Vagina (tissue), 2 donors: ENCODE measurements at places on chromosomes 7 and 10. TPM values are rescaled to one million over a fixed set of nuclear protein-coding genes. Genes with fewer than 3 reads are reported as not detected.
A peak's percentile ranks its signal among the peaks of the same experiment; 100 is the strongest.

GRCh38 chr10:100993986-100994708 lies 5.5 kb upstream of the LZTS2 start:
- H3K4me3 ChIP-seq, result no peak overlapping the region
- H3K27me3 ChIP-seq, result no peaks in the 10 kb centered on the region
- H3K4me1 ChIP-seq, result peaks cover 26% of the 10 kb centered on the region

GRCh38 chr10:61993711-61994401 lies 92.4 kb downstream of the ARID5B start:
- H3K4me3 ChIP-seq, result peak overlapping the region; percentile 30
- peaks cover 55% of the 10 kb centered on the region for H3K4me1 ChIP-seq
- peak overlapping the region; percentile 78 for H3K27ac ChIP-seq
- DNase-seq, result no peak

GRCh38 chr10:126511917-126512479 lies 123.7 kb upstream of the ADAM12 start:
- no peak overlapping the region for H3K27ac ChIP-seq
- no peaks in the 10 kb centered on the region for H3K27me3 ChIP-seq
- H3K36me3 ChIP-seq, result no peaks in the 10 kb centered on the region

GRCh38 chr7:71239586-71240268 lies 107.8 kb downstream of the GALNT17 start:
- H3K4me1 ChIP-seq, result peaks cover 20% of the 10 kb centered on the region
- DNase-seq, result no peak
- H3K27me3 ChIP-seq, result no peaks in the 10 kb centered on the region
- no peaks in the 10 kb centered on the region for H3K36me3 ChIP-seq
- H3K4me3 ChIP-seq, result no peak overlapping the region
- peak overlapping the region; percentile 66 for H3K27ac ChIP-seq

- no peaks in the 10 kb centered on the region for H3K36me3 ChIP-seq
- H3K27me3 ChIP-seq, result no peaks in the 10 kb centered on the region
- H3K4me3 ChIP-seq, result no peak overlapping the region
- no peak for DNase-seq
Observed at GRCh38 chr7:24829787-24830186, 72.5 kb upstream of the GSDME start.

- H3K36me3 ChIP-seq, result no peaks in the 10 kb centered on the region
- no peak for DNase-seq
- peaks cover 8% of the 10 kb centered on the region for H3K4me1 ChIP-seq
Observed at GRCh38 chr10:131421381-131421780, 109.9 kb upstream of the TCERG1L start.

- no peak overlapping the region for H3K27ac ChIP-seq
- no peaks in the 10 kb centered on the region for H3K36me3 ChIP-seq
- no peak for DNase-seq
- no peak overlapping the region for H3K4me3 ChIP-seq
- H3K4me1 ChIP-seq, result peaks cover 10% of the 10 kb centered on the region
- H3K27me3 ChIP-seq, result no peaks in the 10 kb centered on the region
Observed at GRCh38 chr7:75937958-75938786, 23.2 kb downstream of the POR start.

DNA sequence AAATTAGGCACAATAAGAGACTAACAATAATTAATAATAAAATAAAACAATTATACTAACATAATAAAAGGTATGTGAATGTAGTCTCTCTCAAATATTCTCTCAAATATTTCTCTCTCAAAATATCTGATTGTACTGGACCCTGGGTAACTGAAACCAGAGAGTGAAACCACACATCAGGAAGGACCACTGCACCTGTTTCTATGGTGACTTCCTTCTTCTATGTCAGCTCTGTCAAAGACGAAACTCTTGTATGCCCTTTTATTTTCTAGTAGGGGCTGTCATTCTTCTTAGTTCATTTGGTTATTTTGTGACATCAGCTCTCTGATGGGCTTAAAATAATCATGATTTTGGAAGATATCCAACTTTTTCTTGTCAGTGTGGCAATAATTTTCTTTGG lies 428.0 kb upstream of the TPK1 start:
- no peaks in the 10 kb centered on the region for H3K36me3 ChIP-seq
- H3K4me1 ChIP-seq, result no peaks in the 10 kb centered on the region
- H3K4me3 ChIP-seq, result no peak overlapping the region

GRCh38 chr7:51242007-51242691 lies 74.5 kb downstream of the COBL start:
- no peaks in the 10 kb centered on the region for H3K36me3 ChIP-seq
- H3K27ac ChIP-seq, result no peak overlapping the region
- H3K27me3 ChIP-seq, result no peaks in the 10 kb centered on the region
- H3K4me1 ChIP-seq, result no peaks in the 10 kb centered on the region
- no peak for DNase-seq
- H3K4me3 ChIP-seq, result no peak overlapping the region

- H3K27me3 ChIP-seq, result no peaks in the 10 kb centered on the region
- no peaks in the 10 kb centered on the region for H3K36me3 ChIP-seq
- no peaks in the 10 kb centered on the region for H3K4me1 ChIP-seq
- no peak overlapping the region for H3K4me3 ChIP-seq
- DNase-seq, result no peak
- H3K27ac ChIP-seq, result no peak overlapping the region
Observed at GRCh38 chr7:35024298-35024697, 13.0 kb downstream of the DPY19L1 start.

GRCh38 chr7:44978511-44979366 lies at the start of gene MYO1G:
Gene MYO1G (minus strand): TSS chr7:44979015. CDS start chr7:44978961, 54 bp downstream.
- H3K27me3 ChIP-seq, result no peaks in the 10 kb centered on the region
- peak within 1 kb of the TSS; percentile 37 for H3K27ac ChIP-seq
- peaks cover 28% of the 10 kb centered on the region for H3K36me3 ChIP-seq

DNA sequence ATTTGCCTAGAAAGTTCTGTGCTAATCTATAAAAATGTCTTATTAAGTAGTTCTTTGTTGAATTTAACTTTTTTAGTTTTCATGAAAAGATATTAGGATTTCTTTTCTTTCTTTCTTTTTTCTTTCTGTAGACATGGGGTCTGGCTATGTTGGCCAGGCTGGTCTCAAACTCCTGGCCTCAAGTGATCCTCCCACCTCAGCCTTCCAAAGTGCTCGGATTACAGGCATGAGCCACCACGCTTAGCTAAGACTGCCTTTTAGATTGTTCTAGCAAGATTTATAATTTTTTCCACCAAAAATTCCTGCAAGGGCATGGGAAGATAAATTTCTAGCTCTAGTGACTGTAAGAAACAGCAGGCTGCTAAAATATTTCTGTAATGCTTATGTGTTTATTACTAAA lies 140.5 kb downstream of the WDR37 start:
- no peaks in the 10 kb centered on the region for H3K4me1 ChIP-seq
- H3K4me3 ChIP-seq, result no peak overlapping the region
- no peak for DNase-seq
- H3K36me3 ChIP-seq, result no peaks in the 10 kb centered on the region
- no peak overlapping the region for H3K27ac ChIP-seq

DNA sequence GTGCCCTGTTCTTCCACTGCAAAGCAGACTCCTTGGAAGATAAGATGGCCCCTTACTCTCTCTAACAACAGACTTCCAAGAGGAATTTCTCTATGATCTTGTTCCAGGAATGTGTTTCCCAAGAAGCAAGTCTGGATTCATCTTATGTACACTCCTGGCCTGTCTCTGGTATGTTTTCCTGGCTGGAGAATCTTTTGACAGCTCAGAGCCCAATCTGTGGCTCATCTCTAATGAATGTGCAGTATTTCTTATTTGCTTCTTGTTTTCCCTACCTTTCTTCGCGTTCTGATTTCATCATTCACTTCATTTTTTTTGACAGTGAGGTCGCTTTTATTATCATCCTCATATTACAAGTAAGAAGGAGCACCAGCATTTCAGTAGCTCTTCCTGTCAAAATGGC lies 53.0 kb upstream of the PITRM1 start:
- no peak overlapping the region for H3K27ac ChIP-seq
- no peak for DNase-seq
- no peak overlapping the region for H3K4me3 ChIP-seq
- H3K27me3 ChIP-seq, result no peaks in the 10 kb centered on the region

- H3K27ac ChIP-seq, result no peak overlapping the region
- no peaks in the 10 kb centered on the region for H3K27me3 ChIP-seq
- H3K4me1 ChIP-seq, result peaks cover 7% of the 10 kb centered on the region
- peak; percentile 87 for DNase-seq
- no peak overlapping the region for H3K4me3 ChIP-seq
- no peaks in the 10 kb centered on the region for H3K36me3 ChIP-seq
Observed at GRCh38 chr7:131945313-131945911, 389.0 kb upstream of the PODXL start.

- no peaks in the 10 kb centered on the region for H3K4me1 ChIP-seq
- DNase-seq, result no peak
- H3K27me3 ChIP-seq, result no peaks in the 10 kb centered on the region
- H3K27ac ChIP-seq, result no peak overlapping the region
- no peak overlapping the region for H3K4me3 ChIP-seq
Observed at GRCh38 chr7:129465080-129465479, 30.8 kb downstream of the STRIP2 start.

GRCh38 chr10:51029172-51029641 lies 45.1 kb upstream of the PRKG1 start:
- no peak for DNase-seq
- H3K27me3 ChIP-seq, result no peaks in the 10 kb centered on the region
- no peaks in the 10 kb centered on the region for H3K36me3 ChIP-seq
- no peak overlapping the region for H3K27ac ChIP-seq

DNA sequence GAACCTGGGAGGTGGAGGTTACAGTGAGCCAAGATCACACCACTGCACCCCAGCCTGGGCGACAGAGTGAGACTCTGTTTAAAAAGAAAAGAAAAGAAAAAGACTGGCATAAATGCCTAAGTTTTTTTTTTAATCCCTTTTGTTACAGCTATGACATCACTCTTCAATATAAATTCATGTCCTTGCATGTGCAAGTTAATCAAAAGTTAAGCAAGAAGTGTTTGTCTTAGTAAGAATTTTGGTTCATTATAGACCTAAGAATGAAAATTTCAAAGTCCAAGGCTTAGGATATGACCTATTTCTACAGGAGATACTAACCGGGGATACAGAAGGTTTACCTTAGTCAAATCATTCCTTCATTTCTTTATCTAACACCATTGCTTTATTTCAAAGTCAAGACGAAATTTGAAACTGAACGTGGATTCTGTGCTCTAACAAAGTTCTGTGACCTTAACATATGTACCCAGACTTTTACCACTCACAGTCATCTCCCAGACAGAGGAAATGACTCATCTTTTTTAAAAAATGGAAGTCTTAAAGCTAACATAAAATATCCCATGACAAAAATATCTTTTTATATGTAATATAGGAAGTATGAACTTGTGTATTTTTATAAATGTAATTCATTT lies 29.3 kb upstream of the ITGB8 start:
- H3K4me1 ChIP-seq, result no peaks in the 10 kb centered on the region
- no peak for DNase-seq
- no peaks in the 10 kb centered on the region for H3K27me3 ChIP-seq

- no peak overlapping the region for H3K4me3 ChIP-seq
- no peaks in the 10 kb centered on the region for H3K36me3 ChIP-seq
- H3K27me3 ChIP-seq, result no peaks in the 10 kb centered on the region
- no peak for DNase-seq
- H3K4me1 ChIP-seq, result no peaks in the 10 kb centered on the region
Observed at GRCh38 chr10:7133278-7133677, 277.6 kb downstream of the SFMBT2 start.

Gene PIP
- total RNA-seq, result 2.5 TPM

Gene GRK5
- total RNA-seq, result 16.5 TPM

Gene ACTL6B
- total RNA-seq, result 0.49 TPM

Gene FAM237B
- not detected for total RNA-seq

Gene MRLN
- total RNA-seq, result not detected

Gene TMEM225B
- total RNA-seq, result 1.2 TPM
